NCI-H69 (cell line): ENCODE measurements at places on chromosomes 13 and 19.

DNA sequence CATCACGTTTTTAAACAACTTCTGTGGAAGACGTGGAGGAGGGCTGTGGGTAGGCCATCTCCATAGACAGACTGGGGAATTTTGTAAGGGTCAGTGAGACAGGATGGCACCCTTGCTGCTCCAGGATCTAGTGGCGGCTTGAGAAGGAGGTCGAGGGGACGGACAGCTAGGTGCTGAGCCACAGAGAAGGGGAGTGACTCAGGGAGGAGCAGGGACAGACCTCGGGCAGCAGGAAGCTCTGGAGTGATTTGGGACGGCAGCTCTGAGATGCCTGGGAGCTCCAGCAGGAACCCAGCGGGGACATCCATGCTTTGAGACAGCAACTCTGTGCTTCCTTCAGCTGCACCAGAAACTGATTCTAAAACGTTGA is 169.1 kb upstream of the SOX1 start:
- no peak for DNase-seq

DNA sequence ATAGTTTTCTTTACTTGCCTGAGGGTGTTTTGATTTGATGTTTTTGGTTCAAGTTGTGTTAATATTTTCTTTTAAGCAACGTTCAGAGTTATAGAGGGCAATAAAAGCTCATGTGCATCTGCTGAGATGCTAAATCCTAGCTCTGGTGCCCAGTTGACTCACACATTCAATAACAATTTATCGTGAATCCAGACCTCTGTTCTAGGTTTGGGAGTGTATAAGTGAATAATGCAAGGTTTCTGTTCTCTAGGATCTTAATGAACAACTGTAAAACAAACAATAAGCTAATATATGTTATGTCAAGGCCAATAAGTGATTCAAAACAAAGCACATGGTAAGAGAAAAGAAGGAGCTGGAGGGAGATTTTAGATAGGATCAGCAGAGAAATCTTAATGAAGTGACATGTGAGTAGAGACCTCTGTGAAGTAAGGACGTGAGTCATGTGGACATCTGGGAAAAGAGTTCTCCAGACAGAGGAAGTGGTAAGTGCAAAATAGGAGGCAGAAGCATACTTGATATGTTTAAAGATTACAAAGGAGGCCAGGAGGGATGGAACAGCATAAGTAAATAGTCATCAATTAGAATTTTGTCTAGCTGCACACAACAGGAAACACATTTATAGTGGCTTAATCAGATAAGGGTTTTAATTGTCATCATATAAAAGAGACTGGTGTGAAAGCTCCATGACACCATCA is 278.5 kb upstream of the HTR2A start:
- DNase-seq: no peak

GRCh38 chr13:24632382-24633121 is 47.7 kb upstream of the ATP12A start:
- no peak for DNase-seq

DNA sequence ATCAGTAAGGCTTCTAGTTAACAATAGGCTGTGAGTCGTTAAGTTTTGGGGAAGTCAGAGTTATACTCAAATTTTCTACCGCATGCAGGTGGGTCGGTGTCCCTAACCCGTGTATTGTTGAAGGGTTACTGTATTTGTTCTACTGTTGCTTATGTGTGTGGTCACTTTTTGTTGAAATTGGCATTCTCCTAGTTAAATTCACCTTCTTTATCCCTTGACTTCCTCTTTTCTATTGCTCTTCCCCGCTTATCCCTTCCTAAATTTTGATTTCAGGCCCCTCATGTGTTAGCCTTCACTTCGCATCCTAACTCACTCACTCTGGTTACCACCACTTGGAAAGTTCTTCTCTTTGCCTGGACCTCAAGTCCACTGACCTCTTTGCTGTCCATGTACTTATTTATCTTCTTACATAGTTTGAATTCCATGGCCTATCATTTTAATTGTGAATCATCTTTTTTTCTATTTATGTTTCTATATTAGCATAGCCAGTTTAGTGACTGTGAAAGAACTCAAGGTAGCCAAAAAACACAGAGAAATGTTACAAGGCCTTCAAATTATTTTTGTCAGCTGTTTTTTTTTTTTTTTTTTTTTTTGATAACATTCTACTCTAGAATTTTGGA is 52.9 kb downstream of the NDFIP2 start:
- no peak for DNase-seq

DNA sequence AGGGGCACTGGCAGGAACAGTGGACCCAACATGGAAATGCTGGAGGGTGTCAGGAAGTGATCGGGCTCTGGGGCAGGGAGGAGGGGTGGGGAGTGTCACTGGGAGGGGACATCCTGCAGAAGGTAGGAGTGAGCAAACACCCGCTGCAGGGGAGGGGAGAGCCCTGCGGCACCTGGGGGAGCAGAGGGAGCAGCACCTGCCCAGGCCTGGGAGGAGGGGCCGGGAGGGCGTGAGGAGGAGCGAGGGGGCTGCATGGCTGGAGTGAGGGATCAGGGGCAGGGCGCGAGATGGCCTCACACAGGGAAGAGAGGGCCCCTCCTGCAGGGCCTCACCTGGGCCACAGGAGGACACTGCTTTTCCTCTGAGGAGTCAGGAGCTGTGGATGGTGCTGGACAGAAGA is 4.1 kb downstream of the KLK2 start:
- DNase-seq: peak; percentile 86

DNA sequence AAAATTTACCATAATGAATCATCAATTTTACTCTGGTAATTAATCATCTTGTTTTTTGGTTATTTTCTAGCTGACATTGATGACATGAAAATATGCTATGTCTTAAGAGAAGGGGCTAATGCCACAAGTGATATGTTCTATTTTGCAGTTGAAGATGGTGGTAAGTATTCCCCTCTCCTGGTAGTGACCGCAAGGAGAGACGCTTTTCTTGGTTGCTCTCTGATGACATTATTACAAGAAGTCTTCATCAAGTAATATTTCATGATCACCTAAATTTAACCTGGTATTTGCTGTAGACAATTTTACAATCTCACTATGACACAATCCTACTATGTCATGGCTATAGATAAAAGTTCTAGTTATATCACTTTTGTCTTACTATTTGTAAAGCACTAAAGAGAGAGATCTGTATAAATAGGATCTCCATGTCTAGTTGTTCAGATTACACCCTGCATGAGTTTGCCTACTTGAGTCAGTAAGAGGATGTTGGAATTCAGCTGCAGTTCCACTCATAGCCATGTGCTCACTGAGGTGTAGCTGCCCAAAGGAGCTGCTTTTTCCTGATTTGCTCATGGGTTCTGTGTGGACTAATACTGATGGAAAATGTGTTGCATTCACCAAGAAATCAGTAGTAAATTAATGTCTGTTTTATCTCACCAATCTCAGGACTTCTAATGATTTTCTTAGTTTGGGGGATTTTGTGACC is 10.9 kb downstream of the FREM2 start:
- DNase-seq: peak; percentile 11

- peak; percentile 3 for DNase-seq
These were observed 54.1 kb upstream of the RFXAP start for GRCh38 chr13:36764957-36765356.

GRCh38 chr13:68081061-68081460 is 850.9 kb upstream of the PCDH9 start:
- DNase-seq: no peak

- peak; percentile 81 for DNase-seq
These were observed 959 bp downstream of the PDS5B start for GRCh38 chr13:32587011-32587810.

GRCh38 chr13:99217461-99218110 is 16.9 kb downstream of the UBAC2 start:
- DNase-seq: no peak

GRCh38 chr13:60572003-60572798 is 175.2 kb downstream of the TDRD3 start:
- peak; percentile 94 for DNase-seq

DNA sequence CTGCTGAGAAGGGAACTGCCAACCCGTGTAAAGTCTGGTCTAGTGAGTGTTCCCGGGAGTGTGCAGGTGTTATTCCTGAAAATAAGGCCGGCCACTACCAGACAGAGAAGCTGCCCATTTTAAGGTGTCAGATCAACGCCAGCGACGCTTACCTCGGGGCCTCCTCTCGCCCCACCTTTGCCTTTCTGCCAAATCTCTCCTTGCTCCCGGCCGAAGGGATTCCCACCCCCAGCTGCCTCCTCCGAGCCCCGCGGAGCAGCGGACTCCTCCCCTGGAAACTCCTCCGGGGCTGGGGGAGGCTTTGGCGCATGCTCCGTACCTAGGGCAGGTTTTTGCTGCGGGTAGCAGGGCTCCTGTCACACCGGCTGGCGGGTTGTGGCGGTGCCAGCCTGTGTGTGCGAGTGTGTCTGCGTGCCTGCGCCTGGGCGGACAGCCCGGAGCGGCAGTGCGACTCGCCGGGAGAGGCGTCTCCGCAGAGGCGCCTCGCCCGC is at the start of gene HS6ST3:
Gene HS6ST3, plus strand, starts transcription at position 359 of the 491 bp plus-strand sequence.
- peak; percentile 77 for DNase-seq

DNA sequence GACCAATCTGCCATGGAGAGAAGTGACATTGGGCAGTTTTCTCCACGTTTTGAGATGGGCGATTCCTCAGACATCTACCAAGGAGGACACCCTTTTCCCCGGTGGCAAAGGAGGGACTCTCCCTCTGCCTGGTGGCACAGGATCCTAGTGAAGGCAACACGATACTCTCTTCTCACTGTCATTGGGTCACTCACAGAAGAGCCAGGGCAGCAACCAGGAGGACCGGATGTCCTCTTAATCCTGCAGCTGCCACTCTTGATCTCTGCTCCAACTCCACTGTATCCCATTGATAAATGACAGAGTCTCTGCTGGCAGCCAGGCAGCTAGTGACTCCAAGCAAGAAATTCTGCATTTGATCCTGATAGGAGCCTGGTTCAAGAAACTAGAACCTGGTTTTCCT is 42.2 kb downstream of the COL4A2 start:
- DNase-seq: no peak

DNA sequence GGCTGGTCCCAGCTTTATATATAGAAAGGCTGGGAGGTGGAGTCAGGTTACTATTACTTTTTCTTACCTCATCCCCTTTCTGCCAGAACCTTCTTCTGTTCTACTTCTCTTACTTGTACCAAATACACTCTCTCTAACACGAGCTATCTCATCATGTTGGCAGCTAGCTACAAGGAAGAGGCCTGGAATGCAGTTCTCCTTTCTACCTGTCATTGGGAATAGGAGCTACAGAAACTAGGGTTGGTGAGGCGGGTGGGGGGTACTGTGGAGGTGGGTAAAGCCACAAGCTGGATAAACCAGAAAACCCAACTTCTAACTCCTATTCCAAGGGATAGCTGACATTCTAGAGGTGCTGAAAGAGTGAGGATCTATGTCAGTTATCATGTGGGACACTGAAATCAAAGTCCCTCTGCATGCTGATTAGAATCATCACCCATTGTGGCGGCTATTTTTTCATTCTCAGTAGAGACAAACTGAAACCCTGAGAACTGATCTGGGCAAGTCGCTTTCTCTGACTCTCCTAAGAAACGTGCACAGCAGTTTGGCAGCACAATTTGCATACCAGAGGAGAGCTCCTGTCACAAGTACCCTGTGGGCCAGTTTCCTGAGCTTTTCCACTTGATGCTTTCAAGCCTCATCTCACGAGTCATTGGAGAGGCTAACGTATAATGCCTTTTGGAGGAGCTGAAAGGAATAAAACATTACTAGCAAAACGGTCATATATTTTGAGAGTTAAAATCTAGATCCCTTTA is 358.1 kb downstream of the ENOX1 start:
- DNase-seq: no peak

DNA sequence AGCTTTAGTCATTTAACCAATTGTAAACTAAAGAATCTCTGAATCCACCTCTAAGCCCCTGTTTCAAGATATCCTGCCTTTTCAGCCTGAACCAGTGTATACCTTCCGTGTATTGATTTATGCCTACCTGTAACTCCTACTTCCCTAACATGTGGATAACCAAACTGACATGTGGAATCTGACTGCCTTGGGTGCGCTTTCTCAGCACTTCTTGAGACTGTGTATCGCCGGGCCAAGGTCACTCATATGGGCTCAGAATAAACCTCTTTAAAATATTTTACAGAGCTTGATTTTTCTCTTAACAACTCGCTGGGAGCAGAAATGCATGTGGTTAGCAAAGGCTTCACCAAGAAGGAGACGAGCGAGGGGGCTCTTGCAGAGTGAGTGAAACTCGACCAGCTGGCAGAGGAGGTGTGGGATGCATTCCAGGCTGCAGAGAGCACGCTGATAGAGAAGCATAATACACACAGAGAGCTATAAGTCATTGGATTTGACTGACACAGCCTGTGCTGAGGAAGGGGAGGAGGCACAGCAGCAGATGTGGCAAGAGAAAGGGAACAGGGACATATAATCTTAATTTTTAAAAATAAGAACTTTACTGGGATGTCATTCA is 268.2 kb upstream of the MAB21L1 start:
- DNase-seq: no peak

- DNase-seq: peak; percentile 52
These were observed 33.3 kb upstream of the SPATA13 start for GRCh38 chr13:24127116-24127631.

DNA sequence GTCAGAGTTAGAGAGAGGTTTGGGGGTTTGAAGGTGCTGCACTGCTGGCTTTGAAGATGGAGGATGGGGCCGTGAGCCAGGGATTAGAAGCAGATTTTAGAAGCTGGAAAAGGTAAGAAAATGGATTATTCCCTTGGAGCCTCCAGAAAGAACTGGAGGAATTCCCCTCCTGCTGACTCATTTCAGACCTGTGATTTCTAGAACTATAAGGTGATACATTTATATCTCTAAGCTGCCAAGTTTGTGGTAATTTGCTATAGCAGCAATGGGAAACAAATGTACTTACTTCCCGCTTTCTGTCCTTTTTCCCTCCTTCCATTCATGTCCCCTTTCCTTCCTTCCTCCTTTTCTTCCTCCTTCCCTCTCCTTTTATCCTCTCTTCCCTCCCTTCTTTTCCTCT is 78.5 kb upstream of the PCDH8 start:
- DNase-seq: no peak

GRCh38 chr13:77480066-77480465 is 55.4 kb upstream of the SCEL start:
- peak; percentile 71 for DNase-seq

- DNase-seq: no peak
These were observed 242.6 kb upstream of the IRS2 start for GRCh38 chr13:110028838-110029621.

DNA sequence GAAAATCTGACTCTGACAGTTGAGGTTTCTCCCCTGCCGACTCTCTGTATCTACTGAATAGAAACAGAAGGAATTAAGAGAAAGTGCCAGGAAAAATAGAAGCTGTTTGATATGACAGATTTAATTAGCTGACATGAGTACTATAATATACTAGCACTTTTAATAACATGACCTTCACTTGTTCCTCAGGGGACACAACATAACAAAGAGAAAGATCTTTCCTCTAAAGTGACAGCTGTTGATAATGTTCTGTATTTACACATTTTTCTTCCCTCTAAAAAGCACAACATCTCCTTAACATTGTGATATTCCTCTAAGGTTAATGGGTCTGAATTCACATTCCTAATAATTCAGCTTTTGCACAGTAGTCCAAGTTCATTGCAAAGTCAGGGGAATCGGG is 1136.0 kb downstream of the PCDH17 start:
- DNase-seq: no peak

GRCh38 chr19:55253842-55254624 is 4.8 kb downstream of the PPP6R1 start:
- DNase-seq: peak; percentile 83

- peak; percentile 98 for DNase-seq
These were observed 2.0 kb downstream of the PTH2 start for GRCh38 chr19:49421039-49421877.
